Right ventricle myocardium superior (tissue), 1 donor: ENCODE measurements at places on chromosomes 12 and 14. TPM values are rescaled to one million over a fixed set of nuclear protein-coding genes. Genes with fewer than 3 reads are reported as not detected.

RFX4 gene
- total RNA-seq, result not detected

CEBPE gene
- not detected for total RNA-seq

GLI1 gene
- total RNA-seq, result 0.56 TPM

TMEM19 gene
- total RNA-seq, result 27.3 TPM

INSM2 gene
- not detected for total RNA-seq

KIF26A gene
- total RNA-seq, result 6.3 TPM

LHX5 gene
- not detected for total RNA-seq

TAC3 gene
- total RNA-seq, result not detected

SLCO1A2 gene
- not detected for total RNA-seq

CCDC184 gene
- 0.97 TPM for total RNA-seq

RD3L gene
- 26.4 TPM for total RNA-seq

ERBB3 gene
- total RNA-seq, result 4.8 TPM

KRT73 gene
- not detected for total RNA-seq

MED6 gene
- total RNA-seq, result 17.7 TPM

DPF3 gene
- total RNA-seq, result 25.0 TPM
